ENCODE measurements at places on chromosomes 6 and 20.

- DNase-seq = no peak
These were observed 315.2 kb downstream of the TFAP2A start for GRCh38 chr6:10099529-10100140.

DNA sequence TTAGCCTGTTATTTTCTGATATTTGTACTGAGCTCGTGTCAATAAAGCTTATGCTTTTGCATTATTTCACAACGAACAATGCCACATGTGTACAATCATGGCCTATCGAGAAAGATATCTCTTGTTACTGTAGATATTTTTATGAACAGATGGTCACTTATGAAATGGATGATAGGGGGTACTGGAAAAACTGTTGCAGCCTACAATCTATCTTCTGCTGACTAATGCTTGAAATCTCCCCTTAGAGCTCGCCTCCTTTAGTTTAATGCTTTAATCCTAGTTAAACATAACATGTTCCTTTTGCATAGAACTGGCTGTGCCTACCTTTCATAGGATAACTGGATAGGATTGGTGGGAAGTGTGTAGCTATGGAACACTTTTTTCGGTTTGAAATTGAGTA lies 296.2 kb downstream of the FARS2 start:
- no peak for DNase-seq

DNA sequence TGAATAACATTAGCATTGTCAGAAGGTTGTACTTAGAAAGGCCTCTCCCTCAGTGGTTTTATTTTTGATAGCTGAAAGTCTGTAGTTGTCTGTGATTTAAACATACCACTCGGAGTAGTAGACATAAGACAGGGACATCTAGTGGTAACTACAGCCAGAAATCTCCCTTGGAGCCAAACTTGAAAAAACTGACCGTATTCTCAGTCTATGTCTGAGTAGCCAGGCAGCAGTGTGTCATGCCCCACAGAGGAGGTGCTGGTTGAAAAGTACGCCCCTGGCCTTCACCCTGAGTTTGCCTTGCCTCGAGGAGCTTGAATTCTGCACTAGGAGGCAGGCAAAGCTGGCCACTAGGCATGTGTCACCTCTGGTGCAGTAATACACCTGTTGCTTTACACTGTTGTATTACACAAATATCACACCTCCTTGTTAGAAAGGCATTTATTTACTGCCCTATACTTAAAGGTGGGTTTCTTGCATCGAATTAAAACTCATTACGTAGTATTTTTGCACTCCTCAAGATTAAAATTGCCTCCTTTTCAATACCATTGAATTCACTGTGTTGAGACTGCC lies 20.8 kb downstream of the ZBTB2 start:
- DNase-seq = no peak

DNA sequence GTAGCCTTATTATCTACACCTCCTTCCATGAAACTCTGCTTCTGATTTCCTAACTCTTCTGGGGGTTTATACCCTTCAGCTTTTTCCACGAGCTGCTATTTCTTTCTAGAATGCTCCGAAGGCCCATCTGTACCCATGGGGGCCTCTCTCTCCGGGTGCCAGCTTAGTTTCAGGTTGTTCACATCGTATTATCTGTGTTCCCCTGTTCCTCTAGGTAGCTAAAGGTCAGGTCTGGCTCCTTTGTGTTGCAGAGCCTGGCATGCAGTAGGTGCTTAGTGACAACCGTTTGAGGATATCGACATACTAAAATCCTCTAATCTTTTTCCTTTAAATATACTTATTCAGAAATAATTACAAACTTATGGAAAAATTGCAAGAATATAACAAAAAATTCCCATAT lies 73.0 kb downstream of the UST start:
- DNase-seq = no peak

DNA sequence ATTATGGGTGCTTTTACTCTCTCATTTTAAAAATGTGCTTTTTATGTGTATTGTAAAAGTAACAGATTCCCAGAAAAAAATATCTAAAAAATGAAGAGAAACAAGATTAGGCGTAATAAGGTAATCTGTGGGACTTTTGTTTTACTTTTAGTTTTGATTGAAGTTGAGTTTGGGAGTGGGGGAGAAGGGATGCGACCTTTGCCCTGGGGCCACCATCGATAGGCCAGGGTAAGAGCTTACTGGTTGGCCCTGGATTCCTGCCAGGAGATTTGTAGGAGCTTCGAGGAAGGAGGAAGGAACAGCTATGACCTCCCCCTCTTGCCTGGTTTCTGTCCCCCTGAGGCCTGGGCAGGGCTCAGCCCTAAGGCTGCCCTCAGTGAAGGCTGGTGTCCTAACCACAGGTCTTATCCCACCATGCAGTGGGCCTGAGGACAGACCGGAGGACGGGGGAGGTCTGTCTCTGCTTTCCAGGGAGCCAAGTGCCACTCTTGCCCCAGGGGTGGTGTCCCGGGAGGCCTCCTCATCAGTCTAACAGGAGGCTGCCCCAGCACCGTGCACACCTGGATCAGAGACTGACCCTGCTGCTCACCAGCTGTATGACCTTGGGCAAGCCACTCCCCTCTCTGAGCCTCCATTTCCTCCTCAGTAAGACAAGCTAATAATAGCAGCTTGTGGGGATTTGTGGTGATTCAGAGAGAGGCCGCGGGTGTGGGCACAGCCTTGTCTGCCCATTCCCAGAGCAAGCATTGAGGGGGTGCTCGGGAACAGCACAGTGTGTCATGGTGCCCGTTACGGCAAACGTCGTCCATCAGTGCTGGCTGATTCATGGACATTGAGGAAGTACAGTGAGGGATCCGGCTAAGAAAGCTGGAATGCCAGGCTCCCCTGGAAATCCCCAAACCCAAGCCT lies 21.2 kb downstream of the TGM2 start:
- no peak for DNase-seq

DNA sequence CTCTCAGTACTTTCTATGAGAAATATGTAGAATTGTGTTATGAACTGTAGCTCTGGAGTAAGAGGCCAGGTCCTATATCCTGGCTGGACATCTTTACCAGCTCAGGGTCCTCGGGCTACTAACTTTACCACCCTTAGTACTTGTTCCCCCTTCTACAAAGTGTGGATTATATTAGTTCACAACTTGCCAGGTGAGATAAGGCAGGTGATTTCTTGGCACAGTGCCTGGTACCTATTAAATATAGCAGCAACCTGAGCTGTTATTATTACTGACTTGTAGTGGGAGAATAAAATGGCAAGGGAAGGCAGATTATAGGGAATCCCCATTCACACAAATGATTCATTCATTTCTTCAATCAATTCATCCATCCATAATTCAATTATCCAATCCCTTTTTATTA lies 150.1 kb downstream of the DOK5 start:
- DNase-seq = no peak

DNA sequence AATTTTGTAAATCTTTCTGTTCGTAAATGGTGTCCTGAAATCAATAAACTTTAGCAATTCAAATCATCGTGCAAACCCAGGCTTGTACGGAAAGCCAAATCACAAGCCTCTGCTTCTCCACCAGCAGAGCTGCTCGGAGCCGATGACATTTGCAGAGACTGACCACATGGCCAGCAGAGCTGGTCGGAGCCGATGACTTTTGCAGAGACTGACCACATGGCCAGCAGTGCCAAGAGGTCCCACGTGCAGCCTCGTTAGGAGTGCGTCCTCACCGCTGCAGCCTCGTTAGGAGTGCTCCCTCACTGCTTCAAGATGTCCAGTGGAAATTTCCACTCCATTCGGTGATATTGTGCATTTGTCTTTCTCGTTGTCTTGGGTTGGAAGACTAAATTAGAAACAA lies 28.5 kb downstream of the SMOC2 start:
- no peak for DNase-seq

- peak; percentile 38 for DNase-seq
These were observed 822 bp downstream of the ELOVL4 start for GRCh38 chr6:79946272-79947190.

All from C1 segment of cervical spinal cord (tissue), 14 donors.